ENCODE measurements at places on chromosomes 1 and 21.

GRCh38 chr1:37657620-37658412 is 23.1 kb upstream of the RSPO1 start:
- DNase-seq, result no peak

DNA sequence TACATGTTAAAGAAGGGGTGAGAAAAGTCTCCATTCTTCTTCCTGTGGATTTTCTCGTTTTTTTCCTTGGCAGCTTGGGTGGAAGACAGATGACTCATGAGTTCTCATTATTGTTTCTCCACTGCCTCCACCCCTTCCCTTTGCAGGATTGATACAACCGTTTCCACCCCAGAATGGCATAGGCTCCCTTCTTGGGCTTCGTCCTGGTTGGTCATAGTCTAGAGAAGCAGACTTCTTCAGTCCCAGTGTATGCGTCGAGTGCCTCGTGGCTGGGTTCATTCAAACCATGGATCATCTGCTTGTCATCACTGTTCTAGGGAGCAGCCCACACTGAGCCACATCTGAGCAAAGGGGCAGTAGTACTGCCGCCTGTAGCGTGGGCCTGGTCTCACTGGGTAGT is 13.7 kb downstream of the PTGFRN start:
- no peak for DNase-seq

GRCh38 chr1:172711558-172711957 is 52.7 kb downstream of the FASLG start:
- no peak for DNase-seq

- no peak for DNase-seq
Observed at GRCh38 chr1:54476530-54477109, 70.4 kb upstream of the SSBP3 start.

- no peak for DNase-seq
Observed at GRCh38 chr1:30888391-30888790, 20.2 kb downstream of the SDC3 start.

DNA sequence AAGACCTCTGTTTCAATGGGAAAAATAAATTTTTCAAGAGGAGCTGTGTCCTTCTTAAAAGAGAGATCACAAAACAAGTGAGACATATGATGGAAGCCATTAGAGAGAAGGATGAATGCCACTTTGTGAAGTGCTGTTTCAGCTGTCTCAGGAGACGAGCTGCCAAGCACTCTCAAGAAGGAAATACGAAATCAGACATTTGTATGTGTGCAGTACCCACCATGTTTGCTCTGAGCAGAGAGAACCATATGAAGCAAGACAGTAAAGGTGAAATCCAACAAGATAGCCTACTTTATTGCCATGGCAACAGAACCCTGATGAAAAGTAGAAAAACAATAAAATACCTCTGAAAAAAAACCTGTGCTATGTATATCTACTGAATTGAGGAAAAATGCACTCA is 168.1 kb downstream of the AMY1C start:
- no peak for DNase-seq
